ENCODE measurements at places on chromosomes 16 and 17.

GRCh38 chr17:61689610-61690180 lies 98.7 kb upstream of the NACA2 start:
- no peak for DNase-seq

GRCh38 chr16:84583995-84584394 lies 33.9 kb downstream of the COTL1 start:
- no peak for DNase-seq

GRCh38 chr16:30758988-30759491 lies 2.8 kb downstream of the CFAP119 start:
- DNase-seq, result no peak

DNA sequence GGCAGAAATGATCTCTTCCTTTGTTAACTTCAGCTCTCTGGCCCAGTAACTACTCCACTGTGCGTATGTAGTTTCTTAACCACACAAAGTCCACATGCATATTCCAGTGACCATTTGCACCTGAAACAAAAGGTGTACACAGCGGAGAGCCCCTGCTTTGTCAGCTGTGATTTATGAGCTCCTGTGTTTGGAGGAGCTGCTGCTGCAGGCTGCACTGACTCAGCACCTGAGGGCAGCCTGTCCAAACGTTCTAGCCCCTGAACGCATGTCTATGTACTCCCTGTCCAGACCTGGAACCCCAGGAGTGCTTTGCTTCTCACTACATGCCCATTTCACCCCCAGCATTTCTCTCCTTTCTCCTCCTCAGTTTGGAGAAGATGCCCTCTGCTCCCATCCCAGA lies 216.1 kb downstream of the ABCC12 start:
- no peak for DNase-seq

- no peak for DNase-seq
Measured at GRCh38 chr16:26177438-26177837, 485.7 kb downstream of the HS3ST4 start.

DNA sequence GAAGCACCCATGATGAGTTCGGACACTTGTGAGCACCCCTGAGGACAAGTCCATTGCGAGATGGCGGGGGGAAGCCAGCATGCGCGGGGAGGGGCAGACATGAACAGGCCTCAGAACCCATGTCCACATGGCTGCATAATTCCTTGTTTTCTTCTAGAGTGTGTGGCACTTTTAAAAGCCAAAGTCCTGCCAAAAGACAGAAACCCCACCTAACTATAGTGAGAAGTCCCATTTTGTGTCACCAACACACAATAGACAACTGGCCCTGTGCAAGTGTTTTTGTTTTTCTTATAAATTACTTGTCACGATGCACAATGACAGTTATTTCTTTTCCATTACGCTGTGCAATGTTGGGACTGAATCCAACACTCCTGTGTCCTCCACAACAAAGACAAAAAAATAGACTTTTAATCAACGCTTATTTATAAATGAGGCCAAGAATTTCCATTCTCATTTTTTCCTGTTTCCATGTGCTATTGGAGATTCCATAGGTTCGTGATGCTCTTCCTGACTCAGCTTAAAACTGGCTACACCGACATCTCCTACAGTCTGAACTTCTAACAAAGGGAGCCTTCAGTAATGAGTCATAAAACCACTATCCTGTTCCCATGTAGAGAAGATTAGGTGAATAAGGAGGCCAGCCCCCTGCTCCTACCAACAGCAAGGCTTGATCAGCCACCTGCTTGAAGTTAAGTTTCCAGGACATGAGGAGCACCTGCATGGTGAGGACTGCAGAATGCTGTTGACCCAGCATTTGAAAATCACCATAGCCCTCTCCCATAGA lies 98.9 kb downstream of the ZNF423 start:
- no peak for DNase-seq

DNA sequence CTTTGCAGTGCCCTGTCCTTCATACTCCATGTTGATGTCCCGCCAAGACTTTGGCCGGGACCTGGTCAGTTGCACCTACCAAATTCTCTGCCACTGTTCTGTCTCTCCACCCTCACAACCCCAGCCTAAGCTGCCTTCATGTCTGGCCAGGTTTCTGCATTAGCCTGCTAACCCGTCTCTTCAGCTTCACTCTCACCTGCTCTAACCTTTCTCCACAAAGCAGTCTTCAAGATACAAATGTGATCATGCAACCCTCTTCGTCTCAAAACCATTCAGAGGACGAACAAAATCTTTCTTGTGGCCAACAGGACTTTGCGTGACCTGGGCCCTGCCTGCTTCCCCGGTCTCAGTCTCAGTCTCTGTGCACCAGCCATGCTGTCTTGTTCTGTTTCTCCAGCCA lies 148.2 kb downstream of the WSCD1 start:
- DNase-seq, result no peak

DNA sequence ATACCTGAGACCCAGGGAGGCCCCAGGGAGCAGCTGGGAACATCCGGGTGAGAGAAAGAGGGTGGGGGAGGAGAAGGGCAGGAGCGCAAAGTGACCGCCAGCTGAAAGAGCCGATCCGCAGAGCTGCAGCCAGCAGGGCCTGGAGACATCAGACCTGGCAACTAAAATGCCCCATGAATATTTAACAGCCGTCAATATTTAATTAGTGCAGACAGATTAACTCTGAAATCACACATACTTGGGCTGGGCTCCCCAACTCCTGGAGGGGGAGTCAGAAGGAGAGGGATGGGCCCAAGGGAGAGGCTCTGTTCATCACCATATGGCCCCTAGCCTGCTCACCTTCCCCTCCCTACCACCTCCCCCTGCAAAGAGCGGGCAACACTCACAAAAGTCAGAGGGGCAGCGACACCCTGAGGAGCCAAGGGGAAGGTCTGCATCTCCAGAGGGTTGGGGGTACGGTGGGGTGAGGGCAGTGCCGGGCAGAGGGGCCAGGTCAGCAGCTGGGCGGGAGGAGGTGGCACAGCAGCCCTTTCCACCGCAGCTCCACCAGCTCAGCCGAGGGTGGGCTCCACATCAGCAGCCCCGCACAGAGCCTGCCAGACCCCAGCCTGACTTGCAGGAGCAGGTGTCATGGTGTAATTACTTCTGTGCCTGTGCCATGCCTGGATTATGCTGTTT lies 61.9 kb upstream of the CCL1 start:
- DNase-seq, result no peak

- peak; percentile 30 for DNase-seq
Measured at GRCh38 chr16:28292731-28293600, 641 bp downstream of the SBK1 start.

DNA sequence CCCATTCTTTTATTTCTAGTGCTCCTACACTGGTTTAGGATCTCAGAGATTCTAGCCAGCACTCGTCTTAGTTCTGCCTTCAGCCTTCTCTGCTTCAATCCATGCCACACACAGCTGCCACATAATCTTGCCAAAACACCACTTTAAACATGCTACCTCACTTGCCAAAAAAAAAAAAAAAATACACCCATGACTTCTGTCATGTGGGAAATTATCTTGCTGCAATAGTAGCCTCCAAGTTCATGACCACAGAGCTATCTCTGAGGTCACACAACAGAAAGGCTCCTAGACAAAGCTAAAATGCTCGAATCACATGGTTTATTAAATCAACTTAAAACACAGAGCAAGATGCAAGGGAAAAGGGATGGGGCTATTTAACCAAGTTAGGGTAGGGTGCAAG lies 18.1 kb downstream of the FZD2 start:
- DNase-seq, result no peak

- no peak for DNase-seq
Measured at GRCh38 chr16:58128181-58128631, 975 bp downstream of the CFAP20 start.

DNA sequence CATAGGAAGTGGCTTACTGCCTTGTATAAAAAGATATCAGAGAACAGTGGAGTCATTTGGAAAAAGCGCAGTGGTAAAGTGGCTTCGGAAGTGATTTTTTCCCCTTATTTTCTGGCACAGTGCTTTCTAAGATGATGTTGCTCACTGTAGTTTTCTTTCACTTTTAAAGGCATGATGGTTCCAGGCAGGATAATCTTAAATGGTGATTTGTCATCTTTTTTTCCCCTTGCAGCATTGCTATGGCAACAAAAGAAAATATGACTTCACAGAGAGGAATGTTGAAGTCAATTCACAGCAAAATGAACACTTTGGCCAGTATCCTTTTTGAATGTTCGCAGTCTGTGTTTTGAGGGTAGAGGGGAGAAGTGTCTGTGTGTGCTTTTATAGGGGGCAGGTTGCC lies 42.5 kb downstream of the GOSR1 start:
- no peak for DNase-seq

DNA sequence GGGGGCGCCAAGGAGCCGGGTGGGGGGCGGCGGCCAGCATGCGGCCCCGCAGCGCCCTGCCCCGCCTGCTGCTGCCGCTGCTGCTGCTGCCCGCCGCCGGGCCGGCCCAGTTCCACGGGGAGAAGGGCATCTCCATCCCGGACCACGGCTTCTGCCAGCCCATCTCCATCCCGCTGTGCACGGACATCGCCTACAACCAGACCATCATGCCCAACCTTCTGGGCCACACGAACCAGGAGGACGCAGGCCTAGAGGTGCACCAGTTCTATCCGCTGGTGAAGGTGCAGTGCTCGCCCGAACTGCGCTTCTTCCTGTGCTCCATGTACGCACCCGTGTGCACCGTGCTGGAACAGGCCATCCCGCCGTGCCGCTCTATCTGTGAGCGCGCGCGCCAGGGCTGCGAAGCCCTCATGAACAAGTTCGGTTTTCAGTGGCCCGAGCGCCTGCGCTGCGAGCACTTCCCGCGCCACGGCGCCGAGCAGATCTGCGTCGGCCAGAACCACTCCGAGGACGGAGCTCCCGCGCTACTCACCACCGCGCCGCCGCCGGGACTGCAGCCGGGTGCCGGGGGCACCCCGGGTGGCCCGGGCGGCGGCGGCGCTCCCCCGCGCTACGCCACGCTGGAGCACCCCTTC lies 484 bp downstream of the FZD2 start:
- DNase-seq, result peak; percentile 21

- no peak for DNase-seq
Measured at GRCh38 chr17:3630781-3631180, 5.3 kb downstream of the SHPK start.

- DNase-seq, result no peak
Measured at GRCh38 chr17:59368218-59368857, 36.9 kb downstream of the YPEL2 start.

DNA sequence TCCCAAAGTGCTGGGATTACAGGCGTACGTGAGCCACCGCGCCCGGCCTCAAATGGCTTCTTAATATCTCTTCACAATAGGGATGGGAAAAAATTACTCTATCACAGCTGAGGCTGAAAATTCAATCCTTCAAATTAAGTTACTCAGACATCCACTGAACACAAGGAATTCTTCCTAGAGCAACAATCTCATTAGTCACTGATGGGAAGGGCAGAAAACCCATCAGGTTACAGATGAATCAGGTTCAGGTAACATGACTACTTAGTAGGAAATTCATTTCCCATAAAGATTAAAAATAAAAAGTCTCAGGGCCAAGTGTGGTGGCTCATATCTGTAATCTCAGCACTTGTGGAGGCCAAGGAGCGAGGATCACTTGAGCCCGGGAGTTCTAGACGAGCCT lies 42.5 kb upstream of the ABR start:
- no peak for DNase-seq

- peak; percentile 45 for DNase-seq
Measured at GRCh38 chr16:67177743-67178699, 5.7 kb downstream of the MATCAP1 start.

DNA sequence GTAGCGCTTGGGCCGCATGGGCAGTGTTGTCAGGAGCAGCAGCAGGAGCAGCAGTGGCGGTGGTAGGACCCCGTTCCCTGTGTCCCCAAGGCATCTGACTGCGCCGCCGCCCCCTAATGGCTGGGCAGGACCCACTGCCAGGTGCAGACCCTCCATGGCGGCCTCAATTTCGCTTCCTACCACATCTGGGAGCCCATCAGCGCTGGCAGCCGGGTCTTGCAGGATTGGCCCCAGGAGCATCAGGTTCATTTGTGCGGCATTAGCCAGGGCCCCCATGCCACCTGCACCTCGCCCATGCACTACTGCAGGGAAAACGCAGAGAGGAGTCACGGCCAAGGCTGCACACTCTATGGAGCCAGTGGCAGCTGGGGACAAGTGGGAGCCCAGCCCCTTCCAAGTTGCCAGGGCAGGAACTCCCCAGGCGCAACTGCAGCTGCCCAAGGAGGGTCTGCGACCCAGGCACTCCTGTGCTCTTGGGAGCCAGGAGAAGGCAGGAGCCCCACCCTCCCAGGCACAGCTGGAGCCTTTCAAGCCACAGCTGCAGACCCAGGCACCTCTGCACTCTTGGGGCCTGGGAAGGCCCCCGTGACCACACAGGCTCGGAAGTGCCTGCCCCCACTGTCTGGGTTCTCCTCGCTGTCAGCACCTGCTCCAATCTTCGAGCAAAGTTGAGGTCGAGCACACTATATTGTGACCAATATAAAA lies 594.2 kb downstream of the KCNJ18 start:
- DNase-seq, result no peak

- peak; percentile 64 for DNase-seq
Measured at GRCh38 chr17:2215616-2216364, 87.8 kb downstream of the SMG6 start.

DNA sequence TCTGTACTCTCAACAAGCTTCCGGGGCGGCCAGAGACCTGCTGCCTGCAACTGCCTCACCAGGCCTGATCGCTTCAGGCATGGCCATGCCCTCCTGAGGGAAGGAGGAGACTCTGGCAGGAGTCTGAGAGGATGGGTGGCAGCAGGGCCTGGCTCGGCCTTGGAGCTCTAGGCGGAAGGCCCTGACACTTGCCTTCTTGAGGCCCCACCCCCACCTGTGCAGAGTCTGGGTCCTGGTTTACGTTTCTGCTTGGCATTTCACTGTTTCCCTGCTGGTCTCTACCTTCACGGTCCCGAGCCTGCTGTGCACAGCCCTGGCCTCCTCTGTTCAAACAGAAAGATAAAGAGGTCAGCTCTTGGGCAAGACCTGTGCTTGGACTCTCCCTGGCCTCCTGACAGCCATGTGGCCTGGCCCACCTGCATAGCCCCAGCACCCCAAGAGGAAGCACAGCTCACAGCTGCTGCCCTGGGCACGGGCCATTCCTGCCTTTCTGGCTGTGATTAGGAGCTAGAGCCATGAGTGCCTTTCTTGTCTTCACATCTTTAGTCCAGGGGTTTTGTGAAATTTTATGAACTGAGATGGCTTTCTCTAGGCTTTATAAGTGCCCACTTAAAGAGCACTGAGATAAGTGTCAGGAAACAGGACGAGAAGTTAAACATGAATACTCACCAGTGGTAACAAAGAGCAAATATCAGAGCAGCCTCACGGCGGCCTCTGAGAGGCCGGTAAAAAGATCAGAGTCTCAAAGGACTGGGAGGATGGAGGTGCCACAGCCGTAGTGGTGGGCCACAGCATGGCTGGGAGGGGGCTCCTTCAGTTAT lies 25.6 kb upstream of the MTSS2 start:
- DNase-seq, result no peak

DNA sequence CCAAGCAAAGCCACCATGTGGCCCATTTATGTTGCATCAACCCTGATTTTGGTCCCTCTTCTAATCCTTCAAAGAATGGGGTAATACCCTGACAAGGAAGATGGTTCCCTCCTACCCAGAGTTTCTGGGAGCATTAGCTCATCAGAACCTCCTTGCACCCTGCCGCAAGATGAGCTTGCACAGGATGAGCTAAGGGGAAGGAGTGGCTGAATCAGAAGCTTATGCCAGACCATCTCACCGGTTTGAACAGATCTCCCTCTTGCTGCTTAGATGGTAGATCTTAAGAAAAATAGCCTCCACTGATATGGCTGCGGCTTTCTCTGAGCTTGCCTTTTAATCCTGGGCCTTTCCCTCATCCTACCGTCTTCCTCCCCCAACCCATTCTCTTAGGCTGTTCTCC lies 175.1 kb downstream of the SOX9 start:
- DNase-seq, result no peak

Measured in stimulated activated naive CD4-positive, alpha-beta T cell (primary cell).